ENCODE measurements at places on chromosomes 5 and 9.

DNA sequence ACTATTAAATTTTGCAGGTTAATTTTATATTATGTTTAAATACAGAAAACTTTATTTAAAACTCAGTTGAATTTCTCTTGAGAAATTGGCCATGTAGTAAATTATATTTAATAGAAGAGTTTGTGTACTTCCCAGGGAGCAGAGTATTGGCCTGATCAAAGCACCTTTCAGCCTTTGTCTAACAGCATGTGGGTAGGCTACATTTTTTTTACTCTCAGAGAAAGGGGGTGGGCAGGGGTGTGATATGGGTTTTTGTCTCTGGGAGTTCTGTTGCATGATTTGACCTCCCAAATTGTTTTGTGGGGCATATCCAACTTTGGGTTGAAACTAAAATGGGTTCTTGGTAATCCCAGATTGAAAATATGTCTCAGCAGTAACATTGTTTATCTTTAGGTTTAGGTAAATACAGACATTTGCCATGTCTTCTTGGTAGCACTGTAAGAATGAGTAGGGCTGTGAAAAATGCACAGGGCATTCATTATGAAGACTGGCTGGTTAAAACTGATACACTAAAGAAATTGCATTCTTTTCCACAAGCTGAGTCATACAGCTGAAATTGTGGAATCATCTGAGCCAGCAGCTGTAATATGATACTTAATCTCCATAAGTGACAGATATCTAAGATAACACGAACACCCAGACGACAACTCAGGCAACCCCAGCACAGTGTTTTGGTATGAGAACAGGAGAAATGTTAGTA, 75.4 kb upstream of the CDKN2B start:
- DNase-seq, result no peak

DNA sequence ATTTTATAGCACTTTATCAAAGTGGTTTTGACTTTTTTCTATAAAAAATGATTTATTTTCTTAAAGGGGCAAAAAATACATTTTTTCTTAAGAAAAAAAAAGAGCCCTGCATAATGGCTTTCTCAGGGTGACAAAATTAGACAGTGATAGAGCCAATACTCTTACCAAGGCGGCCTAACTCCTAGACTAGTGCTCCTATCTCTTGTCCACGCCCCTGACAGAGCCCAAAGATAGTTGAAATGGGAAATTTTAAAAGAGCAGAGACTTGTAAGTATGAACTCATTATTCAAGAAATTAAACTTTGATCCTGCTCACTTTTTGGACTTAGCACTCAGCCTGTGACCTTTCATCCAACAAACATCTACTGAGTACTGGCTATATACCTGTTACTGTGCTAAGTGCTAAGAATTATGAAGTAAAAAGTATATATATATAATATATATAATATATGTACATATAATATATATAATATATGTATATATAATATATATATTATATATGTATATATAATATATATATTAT, 1.2 kb downstream of the INVS start:
- DNase-seq, result no peak

DNA sequence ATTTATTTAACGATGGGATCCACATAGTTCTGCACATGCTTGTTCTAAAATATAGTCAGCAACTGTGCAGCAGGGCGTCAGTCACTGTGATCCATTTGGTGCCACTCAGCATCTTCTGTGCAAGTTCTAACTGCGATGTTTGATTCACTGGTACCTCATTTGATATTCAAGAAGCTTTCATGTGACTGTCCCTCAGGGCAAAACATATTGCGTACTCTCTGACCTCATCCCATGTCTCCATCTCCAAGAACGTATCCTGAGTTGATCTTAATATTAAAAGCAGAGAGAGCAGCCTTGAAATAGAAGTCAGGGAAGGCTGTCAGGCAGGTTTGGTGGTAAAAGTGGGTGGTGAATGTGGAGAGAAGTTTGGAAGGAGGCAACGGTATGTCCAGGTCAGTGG, 116.5 kb upstream of the ATP10B start:
- DNase-seq, result no peak

- DNase-seq, result no peak
Observed at GRCh38 chr5:181044662-181045305, 4.7 kb downstream of the BTNL9 start.

DNA sequence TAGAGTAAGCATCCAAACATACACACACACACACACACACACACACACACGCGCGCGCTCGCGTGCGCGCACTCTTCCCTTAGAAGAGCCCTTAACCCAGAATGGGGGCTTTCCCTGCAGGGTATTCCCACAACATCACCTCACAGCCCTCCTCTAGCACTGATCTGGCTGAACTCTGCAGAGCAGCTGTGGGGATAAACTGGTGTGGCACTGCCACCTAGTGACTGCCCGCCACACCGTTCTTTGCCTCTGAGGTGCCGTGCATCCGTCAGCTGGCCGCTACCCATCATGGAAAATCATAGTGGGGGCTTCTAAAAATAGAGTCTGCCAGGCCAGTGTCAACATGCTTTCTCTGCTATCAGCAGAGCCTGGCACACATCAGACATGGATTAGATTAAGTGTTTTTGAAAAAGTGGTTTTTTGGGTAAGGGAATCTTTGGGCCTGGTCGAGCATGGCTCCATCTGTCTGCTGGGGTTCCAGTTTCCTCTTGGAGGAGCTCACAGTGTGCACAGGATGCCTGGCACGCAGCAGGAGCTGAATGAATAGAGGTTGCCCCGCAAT, 88.1 kb downstream of the KCNN2 start:
- DNase-seq, result peak; percentile 33

- DNase-seq, result no peak
Observed at GRCh38 chr5:159825551-159826051, 90.7 kb upstream of the ADRA1B start.

DNA sequence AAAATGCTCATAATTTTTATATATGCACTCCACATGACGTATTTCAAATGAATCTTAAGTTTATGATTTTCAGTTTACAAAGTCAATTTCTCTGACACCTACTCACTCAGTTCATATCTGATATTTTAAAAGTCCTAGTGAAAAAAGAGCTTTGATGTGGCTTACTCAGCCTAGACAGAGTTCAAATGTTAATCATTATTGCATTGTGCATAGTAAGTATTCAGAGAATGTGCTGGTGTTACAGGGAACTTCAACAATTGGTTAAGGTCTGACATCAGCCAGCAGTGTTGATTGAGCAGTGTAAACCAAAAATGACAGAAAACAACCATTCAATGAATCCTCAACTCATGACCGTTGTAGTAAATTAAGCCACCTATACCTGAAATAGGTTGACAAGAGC, 147.2 kb upstream of the LHFPL2 start:
- no peak for DNase-seq

GRCh38 chr9:87805259-87805658, 77.4 kb upstream of the SPATA31E1 start:
- DNase-seq, result no peak

Data from AML-193 (cell line).